ENCODE measurements at places on chromosomes 3 and 15.

GRCh38 chr3:170801597-170801996 is 68.4 kb downstream of the RPL22L1 start:
- no peak for DNase-seq

DNA sequence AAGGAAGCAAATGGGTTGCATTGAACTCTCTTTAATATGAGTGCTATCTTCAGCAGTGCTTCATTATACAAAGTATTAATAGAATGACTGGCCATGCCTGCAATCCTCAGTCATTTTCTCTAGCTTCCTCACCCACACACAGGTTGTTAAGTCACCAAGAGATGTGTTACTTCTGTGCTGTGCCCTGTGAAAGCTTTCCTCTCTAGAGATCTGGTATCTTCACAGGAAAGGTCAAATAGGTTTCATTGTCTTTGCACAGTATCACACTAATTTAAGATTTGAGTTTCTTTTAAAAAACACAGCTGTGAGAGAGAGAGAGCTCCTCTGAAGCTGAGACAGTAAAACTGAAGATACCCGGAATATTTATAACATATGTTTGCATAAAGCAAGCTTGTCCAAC is 278.6 kb downstream of the CNTN4 start:
- no peak for DNase-seq

GRCh38 chr3:40631341-40631995 is 106.7 kb downstream of the ZNF621 start:
- peak; percentile 78 for DNase-seq

GRCh38 chr15:69392352-69392751 is 21.8 kb upstream of the KIF23 start:
- no peak for DNase-seq

DNA sequence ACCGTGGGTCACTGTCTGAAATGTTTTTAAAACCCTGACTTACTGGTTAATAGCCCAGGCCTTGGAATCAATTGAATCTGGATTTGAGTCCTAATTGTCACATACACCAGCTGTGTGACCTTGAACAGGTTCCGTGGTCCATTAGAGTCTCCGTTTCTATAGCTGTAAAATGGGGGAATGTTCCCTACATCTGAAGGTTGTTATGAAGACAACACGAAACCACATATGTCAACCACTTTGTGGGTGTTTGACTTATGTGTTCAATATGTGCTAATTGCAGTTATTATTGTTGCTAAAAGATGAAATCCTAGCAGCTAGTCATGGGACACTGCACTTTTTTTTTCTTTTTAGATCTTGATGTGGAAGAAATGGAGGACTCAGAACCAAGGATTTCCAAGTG is 35.3 kb downstream of the ZBTB38 start:
- DNase-seq: no peak

GRCh38 chr3:133884054-133884886 is 11.4 kb downstream of the RAB6B start:
- no peak for DNase-seq

- DNase-seq: no peak
These were observed 195.7 kb upstream of the CHRNA7 start for GRCh38 chr15:31834654-31835053.

GRCh38 chr3:42507761-42508335 is 5.4 kb downstream of the VIPR1 start:
- DNase-seq: no peak

DNA sequence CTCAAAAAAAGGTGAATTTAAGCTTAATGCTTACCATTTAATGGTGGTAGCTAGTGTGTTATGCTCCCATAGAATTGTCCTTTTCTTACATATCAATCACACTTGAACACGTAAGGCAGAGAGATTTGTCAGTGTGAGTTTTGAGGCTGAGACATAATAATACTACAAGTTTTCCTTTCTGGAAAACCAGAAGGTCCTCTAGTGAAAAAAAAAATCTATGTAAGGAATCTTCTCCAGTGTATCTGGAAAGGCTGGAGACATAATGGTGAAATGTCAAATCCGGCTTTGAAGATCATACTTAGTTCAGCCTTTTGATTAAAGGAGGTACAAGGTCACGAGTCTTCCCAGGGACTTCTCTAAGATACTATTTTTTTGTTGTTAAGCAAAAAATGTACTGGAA is 3.4 kb downstream of the TSC22D2 start:
- DNase-seq: no peak

DNA sequence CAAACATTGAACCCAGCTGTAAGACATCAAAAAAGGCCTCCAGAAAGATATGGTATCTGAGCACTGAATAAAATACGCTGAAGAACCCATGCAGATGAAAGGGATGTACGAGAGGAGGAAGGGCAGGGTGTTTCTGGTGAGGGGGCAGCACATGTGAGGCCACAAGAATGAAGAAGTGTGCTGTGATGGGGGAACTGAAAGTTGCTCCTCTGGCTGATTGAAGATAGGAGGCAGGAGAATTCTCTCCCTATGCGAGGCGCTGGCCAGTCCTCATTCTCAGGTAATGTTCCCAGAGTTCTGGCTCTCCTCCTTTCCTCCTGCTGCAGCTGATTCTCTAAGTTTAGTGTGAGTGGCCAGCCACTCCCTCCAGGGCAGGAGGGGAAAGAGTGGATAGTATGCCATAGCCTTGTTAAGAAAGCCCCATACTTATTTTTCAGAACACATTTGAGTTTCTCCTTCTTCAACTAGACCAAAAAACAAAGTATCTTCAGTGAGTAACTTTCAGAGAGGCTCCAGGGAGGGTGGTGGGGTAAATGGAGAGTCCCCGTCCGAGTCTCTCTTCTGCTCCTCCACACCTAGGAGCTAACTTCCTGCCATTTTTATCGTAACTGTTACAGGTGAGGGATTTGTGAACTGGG is 26.9 kb upstream of the MYO1E start:
- DNase-seq: no peak

DNA sequence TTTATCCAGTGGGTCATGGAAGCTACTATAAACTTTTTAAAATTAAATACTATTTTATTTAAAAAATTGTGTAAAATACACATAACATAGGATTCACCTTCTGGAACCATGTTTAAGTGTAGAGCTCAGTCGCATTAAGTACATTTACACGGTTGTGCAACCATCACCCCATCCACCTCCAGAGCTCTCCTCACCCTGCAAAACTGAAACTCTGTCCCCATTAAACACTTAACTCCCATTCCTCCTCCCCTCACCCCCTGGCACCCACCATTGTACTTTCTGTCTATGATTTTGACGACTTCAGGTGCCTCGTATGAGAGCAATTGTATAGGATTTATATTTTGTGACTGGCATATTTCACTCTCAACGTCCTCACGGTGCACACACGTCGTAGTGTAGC is 70.7 kb downstream of the APBA2 start:
- no peak for DNase-seq

DNA sequence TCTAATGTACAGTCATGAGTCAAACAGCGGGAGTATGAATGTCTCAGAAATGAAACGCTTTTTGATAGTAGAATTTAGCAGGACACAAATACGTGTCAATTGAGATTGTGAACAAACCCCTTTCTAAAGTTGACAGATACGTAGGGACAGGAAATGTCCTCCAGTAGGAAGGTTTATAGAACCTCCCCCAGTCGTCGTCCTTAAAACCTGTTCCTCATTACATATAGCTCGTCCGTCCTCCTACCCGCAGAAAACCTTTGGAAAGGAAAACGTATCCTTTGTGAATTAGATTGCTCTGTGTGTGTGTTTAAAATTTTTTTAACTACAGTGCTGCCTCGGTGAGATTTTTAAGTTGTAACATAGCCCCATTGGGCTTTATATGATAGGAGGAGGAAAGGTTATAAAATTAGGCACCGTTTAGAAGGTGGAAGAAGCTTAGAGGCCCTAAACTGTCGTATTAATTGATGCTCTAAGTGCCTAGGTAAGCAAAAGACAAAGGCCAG is 4.1 kb downstream of the UBE2E1 start:
- peak; percentile 28 for DNase-seq

DNA sequence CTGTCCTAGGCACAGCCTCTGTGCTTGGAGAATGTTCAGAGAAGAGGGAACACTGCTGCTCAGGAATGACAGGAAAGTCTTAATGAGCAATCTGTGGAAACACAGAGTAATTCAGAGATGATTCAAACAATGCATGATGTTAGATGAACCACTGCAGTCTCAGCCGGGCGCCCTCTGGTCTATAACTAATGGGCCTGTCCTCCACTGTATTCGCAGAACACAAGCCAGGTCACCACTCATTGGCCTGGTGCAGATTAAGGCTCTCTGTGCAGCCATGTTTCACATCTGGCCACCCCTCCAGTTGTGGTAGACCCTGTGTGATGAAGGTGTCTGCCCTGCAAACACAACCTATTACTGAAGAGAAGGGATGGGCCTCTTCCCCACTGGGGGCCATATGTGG is 281.7 kb upstream of the ROPN1 start:
- no peak for DNase-seq

GRCh38 chr3:79187426-79187825 is 580.4 kb downstream of the ROBO1 start:
- DNase-seq: no peak

- no peak for DNase-seq
These were observed 193.5 kb downstream of the C3orf38 start for GRCh38 chr3:88343264-88343663.

DNA sequence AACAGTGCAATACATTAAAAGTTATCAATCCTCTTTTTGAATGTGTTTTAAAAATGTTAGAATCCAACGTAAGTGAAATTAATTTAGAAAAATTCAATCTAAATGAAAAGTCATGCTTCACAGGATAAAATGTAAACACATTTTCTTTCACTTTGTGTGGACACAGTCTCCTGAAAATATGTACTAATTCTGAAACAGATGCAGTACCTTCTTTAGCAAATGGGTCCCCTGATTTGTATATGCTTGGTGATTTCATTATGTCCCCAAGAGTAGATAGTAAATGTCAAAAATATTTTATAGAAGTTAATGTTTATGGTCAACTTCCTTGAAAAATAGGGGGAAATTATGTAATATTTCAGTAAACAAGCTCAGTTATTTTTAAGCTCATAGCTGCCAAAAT is 28.9 kb downstream of the FOXP1 start:
- no peak for DNase-seq

DNA sequence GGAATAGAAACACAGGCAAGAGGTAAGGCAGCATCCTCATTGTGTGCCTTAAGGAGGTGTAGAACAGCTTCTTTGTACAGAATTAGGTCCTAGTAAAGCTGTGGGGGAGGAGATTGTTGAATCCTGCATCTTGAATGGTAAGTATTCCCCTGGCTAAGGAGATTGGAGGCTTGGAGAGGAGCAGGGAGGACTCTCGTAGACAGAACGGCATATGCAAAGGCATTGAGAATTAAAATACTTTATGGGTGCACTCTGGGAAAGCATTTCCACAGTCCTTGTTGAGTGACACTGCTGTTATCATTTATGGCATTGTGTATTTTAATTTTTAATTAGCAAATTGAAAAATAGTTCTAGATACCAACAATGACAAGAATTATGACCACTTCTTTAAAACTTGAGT is 66.5 kb upstream of the GPR149 start:
- DNase-seq: no peak

DNA sequence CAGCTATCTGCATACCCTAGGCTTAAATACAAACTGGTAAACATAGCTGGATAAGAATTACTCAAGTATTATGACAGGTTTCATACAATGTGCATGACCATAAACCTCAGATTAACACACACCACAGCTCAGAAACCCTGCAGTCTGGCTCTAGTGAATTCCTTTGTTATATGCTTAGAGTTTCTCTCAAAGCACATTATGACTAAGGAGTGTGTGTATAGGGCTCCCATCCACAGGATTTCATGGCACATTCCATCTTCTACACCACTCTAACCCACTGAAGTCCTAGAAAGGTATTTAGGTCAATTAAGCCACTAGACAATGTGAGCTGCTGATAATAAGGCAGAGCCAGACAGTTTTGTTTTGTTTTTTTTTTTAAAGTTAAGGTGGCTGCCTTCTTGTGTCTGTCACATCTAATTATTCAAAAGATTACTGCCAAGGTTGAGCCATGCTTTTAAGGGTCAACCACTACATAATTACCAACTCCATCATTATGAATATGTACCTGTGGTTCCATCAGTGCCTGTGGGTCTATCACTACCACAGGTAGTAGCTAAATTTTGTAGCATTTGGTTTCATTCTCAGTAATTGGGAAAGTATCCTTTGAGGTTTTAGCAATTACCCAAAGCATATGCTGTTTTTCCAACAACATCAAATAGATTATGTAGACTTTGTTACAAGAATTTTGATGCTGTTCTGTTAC is 107.0 kb downstream of the ALCAM start:
- peak; percentile 61 for DNase-seq

DNA sequence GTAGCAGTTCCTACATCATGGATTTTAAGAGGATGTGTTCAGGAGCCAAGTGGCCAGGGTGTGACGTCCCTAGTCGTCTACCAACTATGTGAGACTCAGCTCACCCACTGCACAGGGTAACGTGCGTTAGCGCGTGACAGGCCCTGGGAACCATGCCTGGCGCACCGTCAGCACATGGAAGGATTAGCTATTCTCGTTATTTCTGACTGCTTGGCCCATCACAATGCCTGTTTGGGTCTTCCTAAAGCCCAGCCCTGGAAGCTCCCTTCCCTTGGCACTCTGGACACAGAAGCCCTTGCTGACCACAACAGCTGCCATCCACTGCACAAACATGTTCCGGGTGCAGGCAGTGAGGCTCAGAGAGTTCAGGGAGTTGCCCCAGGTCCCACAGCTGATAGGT is 91.0 kb upstream of the RPL32 start:
- no peak for DNase-seq

DNA sequence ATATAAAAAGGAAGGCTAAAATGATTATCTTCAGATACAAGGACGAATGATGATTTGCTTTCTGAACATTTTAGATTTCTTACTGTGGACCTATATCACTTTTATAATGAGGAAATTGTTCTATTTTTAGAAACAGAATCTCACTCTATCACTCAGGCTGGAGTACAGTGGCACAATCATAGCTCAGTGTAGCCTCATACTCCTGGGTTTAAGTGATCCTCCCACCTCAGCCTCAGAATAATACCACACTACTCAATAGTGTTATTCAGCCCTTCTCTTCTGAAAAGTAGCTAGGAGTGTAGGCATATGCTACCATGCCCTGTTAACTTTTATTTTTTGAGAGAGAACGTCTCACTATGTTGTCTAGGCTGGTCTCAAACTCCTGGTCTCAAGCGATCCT is 15.8 kb downstream of the DNAJC13 start:
- DNase-seq: no peak

DNA sequence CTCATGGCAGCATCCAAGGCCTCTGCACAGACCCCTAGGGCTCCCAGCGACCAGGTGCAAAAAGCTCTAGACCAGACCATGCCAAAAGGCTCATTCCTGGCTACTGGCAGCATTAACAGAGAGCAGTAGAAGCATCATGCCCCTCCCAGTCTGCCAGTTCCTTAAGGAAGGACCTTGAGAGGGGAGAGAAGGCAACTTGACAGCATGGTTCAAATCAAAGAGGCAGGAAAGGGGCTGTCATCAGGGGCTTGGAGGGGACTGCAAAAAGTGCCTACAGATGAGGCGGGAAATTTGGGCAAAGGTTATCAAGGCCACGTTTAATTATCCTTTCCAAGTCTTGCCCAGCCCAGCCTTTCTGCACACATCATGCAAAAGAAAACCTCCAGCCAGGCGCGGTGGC is 64.7 kb downstream of the SSUH2 start:
- no peak for DNase-seq

DNA sequence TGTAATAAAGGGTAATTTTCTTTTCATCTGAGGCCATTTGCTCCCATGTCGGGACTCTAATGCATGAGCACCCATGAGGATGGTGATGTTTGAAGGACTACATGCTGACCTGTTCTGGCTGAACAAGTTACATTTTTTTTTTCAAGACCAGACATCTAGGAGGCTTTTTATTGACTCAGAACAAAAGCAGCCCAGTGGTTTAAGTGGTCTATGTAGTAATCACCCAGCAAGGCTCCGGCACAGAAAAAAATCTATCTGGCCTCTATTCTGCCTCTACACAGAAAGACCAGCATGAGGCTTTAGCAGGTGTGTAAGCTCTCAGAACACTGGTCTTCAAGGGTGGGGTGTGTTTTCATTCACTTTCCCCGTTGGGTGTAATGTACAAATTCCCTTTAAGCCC is 95.1 kb upstream of the ZBED2 start:
- peak; percentile 36 for DNase-seq
